ENCODE measurements at places on chromosomes 6 and 20.
A peak's percentile ranks its signal among the peaks of the same experiment; 100 is the strongest.

DNA sequence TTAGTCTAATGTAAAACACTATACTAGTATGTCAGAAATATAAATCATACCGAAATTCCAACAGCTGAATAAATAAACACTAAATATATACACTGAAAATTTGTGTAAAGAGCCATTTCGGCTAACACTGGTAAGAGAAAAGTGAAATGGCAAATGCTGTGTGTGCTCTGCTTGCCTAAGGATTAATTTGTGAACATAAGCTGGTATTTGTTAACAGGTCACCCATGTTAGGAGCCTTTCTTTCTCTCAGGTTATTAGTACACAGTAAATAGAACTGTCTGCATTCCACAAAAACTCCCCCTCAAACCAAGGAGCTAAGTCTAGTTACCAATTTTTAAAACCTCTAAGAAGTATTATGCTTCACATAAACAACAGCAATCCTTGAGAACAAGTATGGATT is 27.0 kb downstream of the ELOVL5 start:
- DNase-seq: peak; percentile 28

DNA sequence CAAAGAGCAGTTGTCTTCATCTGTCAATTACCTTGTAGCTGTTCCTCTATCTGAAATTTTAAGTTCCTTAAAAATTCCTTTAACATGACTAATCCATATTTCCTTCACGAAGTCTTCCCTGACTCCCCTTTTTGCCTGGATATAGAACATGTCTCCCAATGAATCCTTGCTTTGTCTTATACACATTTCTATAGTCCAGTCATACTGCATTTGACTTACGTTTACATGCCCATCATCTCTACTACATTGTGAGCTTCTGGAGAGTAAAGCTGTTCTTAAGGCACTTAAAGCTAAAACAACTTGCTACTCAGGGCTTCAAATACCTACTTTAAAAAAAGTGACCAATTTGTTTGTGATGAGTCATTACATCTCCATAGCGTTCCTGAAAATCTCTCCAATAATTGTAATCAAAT is 4.9 kb downstream of the REV3L start:
- no peak for DNase-seq

GRCh38 chr20:38132910-38133501 is 32.1 kb downstream of the TGM2 start:
- DNase-seq: no peak

DNA sequence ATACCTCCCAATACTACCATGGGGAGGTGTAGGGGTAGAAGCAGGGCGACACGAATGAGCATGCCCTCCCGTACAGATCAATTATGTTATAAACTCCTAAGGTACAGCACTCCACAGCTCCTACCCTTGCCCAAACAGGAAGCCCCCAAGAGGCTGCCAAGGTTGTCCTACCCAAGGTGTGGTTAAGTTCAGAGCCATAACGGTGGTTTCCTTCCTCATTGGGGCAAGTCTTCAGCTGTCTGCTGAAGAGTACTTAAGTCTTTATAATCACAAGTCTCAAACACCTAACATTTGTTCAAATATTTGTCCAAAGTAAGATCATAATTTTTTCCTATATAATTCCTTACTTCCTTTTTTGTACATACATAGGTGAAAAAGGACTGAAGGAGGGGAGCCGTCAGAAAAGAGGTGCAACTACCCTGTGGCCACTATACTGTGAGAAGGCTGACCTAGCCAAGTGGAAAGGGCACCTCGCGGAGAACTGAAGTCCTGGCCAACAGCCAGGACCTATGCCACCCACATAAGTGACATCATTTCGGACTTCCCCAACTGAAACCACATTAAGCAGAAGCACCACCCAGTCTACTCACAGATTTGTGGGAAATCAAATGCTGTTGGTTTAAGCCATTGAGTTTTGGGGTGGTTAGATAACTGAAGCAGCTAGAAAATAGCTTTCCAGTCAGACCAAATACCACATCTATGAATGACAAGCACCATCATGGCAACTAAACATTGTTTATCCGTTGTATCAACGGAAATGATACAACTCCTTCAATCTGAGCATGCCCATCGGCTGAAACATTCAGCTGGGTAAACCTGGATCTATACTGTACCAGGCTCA is 2.9 kb upstream of the RAB22A start:
- DNase-seq: no peak

DNA sequence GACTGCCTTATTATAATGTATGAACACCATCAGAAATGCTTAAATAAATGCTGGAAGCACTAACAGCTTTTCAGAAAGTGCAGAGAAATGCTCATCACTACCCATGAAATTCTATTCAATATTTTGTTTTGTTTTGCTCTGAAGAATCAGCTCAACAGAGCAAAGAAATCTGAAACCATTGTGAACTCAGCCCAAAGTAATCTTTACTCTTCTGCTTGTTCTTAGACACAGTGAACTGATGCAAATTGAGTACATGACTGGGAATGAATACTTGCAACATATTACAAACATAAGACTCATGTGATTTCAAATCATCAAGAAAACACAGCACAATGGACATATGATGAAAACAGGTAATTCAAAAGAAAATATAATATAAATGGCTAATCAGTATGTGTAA is 404.6 kb upstream of the OPRM1 start:
- no peak for DNase-seq

DNA sequence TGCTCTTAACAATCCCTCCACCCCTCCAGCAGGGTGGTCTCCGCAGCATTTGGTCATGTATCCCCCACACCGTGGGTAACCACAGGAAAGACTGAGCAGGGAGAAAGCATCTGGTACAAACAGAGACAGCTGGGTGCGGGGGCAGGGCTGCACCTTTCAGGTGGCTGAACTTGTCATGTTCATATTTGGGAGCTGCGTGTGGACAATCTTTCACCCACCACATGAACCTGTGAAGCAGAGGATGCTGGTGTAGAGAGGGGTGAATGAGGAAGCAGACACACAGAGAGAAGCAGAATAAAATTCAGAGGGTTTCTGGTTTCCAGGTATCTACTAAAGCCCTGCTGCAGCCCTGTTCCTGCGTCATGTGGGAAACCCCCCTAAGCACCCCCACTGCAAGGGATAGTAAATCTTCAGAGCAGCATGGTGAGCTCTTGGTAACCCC is 8.9 kb downstream of the GFOD1 start:
- no peak for DNase-seq

GRCh38 chr6:25410102-25410501 is 130.9 kb downstream of the CARMIL1 start:
- DNase-seq: no peak

DNA sequence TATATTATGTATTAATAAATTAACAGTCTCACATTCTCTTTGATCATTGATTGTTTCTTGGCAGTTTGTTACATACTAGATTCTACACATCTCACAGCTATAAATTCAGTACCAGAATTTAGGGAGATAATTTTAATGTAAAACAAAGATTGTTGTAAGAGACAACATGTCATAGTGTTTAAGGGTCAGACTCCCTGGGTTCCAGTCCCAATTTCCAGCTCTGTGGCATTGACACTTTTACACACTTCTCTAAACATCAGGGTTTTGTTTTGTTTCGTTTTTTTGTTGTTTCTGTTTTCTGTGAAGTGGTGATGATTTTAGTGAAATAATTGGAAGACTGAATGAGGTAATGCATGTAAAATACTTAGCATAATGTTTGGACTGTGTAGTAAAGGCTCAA is 19.9 kb downstream of the ADGRB3 start:
- no peak for DNase-seq

DNA sequence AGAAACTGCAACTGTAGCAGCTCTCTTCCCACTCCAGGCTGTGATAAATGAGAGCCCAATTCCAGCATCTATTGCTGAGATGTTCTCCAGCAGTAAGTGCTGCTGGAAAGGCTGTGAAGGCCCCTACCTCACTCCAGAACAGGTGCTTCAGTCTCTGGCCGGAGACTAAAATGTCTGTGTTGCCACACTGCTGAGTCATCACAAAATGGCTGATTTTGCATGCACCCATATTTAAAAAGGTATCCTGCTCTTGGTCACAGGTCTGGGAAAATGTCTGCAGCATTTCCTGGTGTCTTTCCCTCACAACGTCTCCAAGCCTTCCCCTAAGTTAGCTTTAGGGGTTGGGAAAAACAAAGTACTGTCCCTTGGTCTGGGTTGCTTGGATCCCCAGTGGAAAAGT is 95.1 kb downstream of the TPBG start:
- no peak for DNase-seq

DNA sequence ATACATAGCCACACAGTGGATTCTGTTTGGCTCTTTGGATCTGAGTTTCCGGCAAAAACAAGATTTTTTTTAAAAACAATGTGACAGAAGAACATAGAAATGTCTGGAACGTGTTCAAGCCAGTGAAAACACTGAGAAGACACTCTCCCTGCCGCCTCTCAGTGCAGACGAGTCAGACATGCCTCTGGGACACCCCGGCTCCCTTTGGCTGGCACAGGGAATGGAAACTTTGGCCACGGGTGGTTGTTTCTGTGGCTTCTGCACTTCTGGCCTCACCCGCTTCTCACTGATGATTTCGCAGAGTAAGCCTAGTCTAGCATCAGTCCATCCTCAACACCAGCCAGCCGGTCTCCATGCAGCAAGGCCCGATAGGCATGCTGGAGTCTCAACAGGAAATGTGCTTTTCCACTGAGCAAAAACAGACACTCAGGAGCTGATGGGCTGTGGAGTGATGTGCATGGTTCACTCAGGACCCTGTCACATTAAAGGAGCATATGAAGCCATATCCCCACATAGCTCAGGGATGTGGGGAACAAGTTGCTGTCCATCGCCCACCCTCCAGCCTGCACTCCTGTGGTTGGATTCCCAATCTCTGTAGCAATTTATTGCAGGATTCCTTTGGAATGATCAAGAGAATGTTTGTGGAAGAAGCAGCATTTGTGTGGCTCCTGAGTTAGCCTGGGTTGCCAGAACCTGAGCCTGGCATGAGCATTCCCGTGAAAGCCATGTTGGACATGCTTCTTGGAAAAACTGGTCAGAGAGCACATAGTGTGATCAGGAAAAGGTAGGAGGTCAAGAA is 262.0 kb upstream of the RIN2 start:
- DNase-seq: no peak

- DNase-seq: no peak
These were observed 41.3 kb downstream of the RIN2 start for GRCh38 chr20:19799325-19799724.

DNA sequence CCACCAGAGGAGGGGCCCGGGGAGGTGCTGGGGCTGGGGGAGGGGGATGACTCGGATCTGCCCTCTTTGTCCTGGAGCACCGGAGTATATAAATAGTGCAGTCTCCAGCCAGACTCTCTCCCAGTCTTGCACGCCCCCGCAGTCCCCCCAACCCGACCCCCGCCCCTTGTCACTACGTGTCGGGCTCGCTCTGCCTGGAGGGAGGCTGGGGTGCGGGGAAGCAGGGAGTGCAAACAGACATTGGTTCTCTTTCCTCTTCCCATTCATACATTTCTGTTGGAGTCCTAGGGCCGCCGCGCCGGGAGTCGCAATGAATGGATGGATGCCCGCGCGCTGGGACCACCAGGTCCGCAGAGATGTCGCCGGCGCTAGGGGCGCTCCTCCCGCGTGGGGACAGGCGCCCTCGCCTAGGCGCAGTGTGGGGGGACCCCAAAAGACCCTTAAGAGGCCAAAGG is 179.3 kb downstream of the TBXT start:
- DNase-seq: no peak

DNA sequence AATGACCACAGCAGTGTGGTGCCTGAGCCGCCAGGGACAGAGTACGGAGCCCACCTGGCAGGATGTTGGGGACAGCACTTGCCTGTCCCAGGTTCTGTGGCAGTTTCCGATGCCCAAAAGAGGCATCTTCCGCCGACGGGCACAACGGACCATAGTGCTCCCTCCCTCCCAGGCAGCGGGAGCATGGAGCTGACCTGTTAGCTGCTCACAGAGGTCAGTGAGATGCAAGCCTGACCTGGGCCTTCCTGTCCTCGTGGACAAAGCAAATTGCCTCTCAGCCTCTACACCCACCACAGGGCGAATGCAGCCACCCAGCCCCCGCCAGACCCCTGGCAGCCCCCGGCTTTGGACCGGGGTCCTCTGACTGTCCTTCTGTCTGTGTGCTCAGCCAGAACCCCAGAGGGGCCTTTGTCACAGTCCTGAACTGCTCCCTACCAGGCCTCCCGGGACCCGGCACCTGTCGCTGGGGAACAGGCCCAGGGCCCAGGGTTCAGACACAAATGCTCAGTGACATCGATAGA is 16.2 kb upstream of the FRMD1 start:
- DNase-seq: no peak

DNA sequence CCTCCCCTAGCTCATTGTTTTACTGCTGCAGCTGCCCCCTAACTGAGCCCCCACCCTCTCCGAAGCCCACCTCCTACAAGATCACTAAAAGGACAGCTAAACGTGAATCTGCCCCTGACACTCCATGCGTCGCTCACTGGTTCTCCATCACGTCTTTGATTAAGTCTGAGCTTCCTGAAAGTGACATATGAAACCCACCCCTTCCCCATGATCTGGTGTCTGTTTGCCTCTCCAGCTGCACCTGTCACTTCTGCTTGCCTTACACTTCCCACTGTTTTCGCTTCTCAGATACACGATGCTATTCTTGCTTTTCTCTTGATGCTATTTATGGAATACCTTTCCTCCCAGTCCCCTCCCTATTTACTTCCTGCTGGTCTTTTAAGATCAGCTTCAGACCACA is 8.0 kb upstream of the PERP start:
- peak; percentile 78 for DNase-seq

DNA sequence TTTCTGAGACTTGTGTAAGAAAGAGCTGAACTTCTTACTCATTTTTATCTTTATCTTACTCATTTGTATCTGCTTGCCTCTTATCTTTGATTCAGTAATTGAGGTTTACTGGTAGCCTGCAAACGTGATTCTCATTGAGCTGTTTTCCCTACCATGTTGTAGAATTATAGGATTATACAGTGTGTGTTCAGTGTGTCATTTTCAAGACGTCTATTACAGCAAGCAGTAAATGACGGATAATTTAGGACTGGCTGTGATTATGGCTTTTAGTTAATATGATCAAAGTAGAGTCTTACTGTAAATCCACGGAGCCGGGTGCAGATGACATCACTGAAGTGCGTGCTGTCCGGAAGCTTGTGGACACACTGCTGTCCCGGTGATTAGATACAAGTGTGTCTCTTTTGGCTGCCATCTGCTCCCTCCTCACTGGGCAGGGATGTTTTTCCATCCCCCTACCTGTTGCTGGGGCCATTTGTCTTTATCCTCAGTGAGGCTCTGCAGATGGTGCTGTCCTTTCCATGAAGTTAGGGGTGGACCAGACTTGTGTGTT is 6.0 kb downstream of the NELFCD start:
- DNase-seq: no peak

Data from NCI-H146 (cell line).